KG1 (cell line): ENCODE measurements at places on chromosomes 11 and 22.

- DNase-seq = no peak
Measured at GRCh38 chr11:20840341-20840740, 171.0 kb downstream of the NELL1 start.

DNA sequence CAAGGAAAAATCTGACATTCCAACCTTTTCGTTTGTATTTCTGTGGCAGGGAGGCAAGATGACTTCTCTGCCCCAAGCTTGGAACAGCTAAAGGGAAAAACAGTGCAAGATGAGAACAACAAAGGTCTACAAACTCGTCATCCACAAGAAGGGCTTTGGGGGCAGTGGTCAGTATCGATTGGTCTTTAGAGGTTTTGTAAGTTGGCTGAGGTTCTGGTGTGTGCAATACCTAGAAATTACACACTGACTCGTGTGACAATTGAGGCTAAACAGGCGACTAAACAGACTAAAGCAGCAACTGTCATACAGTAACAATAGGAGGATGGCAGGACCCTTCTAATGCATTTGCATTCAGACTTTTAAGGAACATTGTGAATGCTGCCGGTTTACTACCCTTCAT, 994 bp downstream of the DEPDC5 start:
- no peak for DNase-seq

DNA sequence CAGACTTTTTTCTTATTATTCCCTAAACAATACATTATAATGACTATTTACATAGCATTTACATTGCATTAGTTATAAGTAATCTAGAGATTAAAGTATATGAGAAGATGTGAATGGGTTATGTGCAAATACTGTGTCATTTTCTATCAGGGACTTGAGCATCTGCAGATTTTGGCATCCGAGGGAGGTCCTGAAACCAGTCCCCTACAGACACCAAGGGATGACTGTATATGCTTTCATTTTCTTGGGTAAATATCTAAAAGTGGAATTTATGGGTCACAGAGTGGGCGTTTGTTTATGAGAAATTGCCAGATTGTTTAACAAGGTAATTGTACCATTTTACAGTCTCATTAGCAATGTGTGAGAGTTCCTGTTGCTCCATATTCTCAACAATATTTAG, 454.5 kb upstream of the API5 start:
- DNase-seq = no peak

GRCh38 chr11:1744137-1744886, 6.1 kb downstream of the IFITM10 start:
- no peak for DNase-seq

GRCh38 chr22:36727110-36727509, 23.6 kb upstream of the CACNG2 start:
- DNase-seq = no peak

DNA sequence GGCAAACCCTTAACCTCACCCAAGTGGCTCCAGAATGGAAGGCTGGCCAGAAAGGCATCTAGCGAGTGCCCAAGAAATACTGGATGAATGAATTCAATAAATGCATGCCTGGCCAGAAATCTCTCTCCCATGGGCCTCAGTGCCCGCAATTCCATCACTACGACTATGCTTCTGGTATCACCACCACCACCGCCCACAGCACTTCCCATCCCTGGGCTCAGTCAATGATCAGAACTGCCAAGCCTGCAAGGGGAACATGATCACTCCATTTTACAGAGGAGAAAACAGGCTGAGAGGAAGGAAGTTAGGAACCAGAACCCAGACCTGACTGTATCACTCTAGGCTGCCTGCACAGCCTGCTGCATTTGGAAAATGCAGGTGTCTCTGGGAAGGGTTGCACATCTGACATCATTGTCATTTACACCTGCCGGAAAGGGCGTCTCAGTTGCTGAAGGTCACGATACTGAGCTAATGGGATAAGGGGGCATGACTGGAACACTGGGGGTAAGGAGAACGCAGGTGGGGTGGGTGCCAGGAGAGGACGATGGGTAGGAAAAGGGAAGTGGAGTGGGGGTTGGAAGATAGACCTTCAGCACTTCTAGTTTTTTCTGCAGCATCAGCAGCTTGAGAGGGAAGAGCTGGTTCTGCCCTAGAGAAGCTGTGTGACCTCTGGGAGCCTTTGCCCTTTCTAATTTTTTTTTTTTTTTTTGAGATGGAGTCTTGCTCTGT, 3.2 kb downstream of the GPR152 start:
- DNase-seq = peak; percentile 50

- peak; percentile 78 for DNase-seq
Measured at GRCh38 chr11:66069715-66070603, at the start of gene PACS1. Gene PACS1 (plus strand): TSS chr11:66070272. CDS start chr11:66070487, 215 bp downstream.

DNA sequence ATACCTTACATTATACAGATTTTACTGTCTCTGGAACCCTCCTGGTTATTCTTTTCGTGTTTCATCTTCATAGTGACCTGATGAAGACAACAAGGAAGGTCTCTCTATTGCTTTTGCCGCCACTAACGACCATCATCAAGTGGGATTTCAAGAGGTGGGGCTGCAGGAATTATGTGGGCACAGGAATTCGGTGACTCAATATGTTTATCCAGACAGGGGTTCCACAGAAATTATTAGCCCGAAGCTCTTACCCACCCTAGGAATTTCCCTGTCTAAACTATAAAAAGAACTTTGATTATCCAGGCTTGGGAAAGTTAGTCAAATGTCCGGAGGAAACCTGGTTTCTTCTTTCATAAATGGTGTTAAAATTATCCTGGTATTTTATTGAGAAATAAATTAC, 566.8 kb upstream of the TENM4 start:
- no peak for DNase-seq

DNA sequence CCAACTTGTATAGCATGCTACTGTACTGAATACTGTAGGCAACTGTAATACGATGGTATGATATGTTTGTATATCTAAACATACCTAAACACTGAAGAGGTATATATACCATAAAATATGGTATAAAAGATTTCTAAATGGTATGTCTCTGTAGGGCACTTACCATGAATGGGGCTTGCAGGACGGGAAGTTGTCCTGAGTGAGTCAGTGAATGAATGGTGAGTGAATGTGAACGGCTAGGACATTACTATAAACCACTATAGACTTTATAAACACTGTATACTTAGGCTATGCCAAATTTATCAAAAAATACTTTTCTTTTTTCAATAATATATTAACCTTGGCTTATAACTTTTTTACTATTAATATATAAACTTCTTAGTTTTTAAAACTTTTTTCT, 66.8 kb downstream of the ZC3H12C start:
- no peak for DNase-seq

DNA sequence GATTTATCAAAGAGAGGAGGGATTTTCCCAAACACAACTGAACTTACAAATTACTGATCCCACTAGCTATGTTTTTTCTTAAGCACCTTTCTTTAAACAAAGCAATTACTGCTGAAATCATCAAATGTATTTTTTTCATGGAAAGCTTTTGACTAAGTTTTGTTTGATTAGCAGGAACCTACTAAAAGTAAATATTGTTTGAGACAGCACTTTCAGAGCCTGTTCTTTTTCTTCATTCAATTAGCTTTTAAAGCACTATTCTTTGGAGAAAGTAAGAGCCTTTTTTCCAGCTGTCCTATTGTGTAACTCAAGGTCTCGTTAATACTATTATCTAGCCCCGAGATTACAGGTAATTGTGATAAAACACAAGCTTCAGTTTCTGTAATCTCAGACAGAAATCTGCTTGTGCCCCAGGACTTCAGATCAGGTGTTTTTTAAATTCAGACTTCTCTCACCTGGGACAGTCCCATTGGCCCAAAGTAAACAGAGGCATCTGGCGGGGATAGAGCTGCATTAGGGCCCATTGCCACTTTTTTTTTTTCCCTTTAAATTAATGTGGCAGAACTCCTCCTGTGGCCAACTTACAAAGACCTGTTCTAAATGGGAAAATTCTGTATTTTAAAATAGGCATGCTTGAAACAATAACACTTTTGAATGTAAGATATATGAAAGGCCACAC, 11.0 kb downstream of the CSTPP1 start:
- no peak for DNase-seq

- no peak for DNase-seq
Measured at GRCh38 chr11:115256397-115257197, 247.6 kb downstream of the CADM1 start.

DNA sequence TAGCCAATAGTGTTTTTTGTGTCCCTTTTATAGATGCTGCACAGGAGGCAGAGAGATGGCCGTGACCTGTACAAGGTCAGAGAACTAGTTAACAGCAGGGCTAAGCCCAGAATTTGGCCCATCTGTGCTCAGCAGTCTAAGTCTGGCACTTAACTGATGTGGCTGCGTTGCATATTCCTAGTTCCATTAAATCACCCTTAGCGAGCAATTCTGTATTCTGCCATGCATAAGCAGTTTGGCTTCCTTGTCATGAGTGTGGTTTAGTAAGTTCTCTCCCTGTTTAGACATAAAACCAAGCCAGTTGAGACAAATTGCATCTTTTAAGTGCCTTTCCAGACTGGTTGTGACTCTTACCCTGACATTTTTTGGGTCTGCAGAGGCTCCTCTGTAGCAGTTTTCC, 230.6 kb upstream of the TENM4 start:
- no peak for DNase-seq

GRCh38 chr11:83611600-83611999, 325.4 kb upstream of the CCDC90B start:
- no peak for DNase-seq

- no peak for DNase-seq
Measured at GRCh38 chr22:17878941-17879340, 104.7 kb upstream of the BID start.

DNA sequence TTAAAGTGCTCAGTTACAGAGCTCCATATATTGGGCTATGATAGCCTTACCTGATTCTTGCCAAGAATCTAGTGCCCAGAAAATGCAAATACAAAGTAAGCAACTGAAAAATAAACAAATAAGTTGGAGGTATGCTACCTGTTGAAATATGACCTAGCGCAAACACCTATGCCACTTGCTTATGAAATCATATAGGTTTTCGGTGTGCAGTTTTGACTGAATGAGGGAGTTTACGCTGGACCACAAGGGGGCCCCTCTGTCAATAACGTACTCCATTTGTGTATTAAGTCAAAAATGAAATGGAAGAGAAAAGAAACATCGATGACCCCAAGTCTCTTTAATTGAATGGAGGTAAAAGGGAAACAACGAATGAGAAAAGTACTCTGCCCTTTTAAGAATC, 84.9 kb upstream of the TRIM77 start:
- DNase-seq = no peak

DNA sequence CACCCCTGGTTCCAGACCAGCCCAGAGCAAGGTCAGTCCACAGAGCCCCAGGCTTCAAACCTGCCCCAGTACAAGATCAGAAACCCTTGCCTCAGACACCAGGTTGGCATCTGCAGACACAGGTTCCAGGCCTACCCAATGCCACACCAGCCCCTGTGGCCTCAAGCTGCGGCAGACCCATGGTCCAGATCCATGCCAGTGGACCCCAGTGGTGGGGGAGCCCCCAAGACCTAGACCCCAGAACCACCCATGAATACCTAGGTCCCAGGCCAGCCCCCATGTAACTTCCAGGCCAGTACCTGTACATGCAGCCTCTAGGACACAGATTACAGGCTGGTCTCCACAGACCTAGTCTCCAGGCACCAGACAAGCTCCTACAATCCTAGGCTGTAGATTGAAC, 1019.3 kb downstream of the JRKL start:
- DNase-seq = no peak
